ENCODE measurements at places on chromosomes 1 and 21.

GRCh38 chr1:229102741-229103391, 168.0 kb upstream of the RAB4A start:
- DNase-seq: no peak

DNA sequence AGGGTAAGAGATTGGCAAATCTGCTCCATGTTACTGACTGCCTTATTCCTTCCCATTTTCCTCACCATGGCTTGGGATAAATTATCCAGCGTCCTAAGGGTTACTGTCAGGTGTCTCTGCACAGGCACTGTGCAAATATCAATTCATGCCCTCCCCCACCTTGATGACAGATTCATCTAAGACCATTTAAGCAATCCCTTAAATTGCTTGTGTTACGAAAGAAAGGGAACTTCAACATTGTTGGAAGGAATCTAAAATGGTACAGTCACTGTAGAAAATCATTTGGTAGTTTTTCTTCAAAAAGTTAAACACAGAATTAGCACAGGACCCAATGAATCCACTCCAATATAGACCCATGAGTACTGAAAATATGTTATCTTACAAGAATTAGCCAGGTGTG, 17.6 kb upstream of the MTARC2 start:
- no peak for DNase-seq

DNA sequence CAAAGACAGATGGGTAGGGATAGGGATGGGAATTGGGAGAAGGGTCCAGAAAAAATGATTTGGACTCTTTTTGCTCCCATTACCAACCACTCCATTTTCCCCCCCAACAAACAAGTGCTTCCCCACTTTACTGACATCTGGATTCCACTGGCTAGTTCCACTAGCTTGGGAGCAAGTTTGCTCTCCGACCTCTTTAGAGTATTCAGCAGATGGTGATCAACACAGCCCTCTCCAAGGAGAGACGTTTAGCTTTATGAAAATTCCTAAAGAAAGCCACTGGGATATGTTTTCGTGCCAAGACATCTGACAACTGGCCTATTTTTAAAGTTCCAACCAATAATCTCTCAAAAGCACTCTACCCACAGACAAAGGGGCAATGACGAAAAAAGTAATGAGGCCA, 50.3 kb downstream of the ITPKB start:
- DNase-seq: no peak

DNA sequence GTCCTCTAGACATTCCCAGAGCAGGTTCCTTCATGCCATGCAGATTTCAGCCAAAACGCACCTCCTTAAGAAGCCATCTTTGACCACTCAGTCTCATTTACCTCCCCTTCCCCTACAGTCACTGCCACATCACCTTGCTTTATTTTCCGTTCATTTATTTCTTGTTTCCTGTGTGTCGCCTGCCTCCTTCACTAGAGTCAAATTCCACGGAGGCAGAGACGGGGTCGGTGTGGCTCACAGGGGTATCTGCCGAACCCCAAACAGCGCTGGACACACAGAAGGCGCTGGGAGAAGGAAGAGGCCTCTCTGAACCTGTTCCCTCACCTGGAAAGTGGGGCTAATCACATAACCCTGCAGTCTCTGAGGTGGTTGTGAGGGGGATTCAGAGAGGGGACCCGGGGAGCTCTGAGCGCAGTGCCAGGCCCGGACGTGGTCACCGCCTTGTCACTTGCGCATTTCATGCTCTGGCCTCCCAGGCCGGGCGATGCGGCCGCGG, 23.6 kb upstream of the DMBX1 start:
- DNase-seq: no peak

DNA sequence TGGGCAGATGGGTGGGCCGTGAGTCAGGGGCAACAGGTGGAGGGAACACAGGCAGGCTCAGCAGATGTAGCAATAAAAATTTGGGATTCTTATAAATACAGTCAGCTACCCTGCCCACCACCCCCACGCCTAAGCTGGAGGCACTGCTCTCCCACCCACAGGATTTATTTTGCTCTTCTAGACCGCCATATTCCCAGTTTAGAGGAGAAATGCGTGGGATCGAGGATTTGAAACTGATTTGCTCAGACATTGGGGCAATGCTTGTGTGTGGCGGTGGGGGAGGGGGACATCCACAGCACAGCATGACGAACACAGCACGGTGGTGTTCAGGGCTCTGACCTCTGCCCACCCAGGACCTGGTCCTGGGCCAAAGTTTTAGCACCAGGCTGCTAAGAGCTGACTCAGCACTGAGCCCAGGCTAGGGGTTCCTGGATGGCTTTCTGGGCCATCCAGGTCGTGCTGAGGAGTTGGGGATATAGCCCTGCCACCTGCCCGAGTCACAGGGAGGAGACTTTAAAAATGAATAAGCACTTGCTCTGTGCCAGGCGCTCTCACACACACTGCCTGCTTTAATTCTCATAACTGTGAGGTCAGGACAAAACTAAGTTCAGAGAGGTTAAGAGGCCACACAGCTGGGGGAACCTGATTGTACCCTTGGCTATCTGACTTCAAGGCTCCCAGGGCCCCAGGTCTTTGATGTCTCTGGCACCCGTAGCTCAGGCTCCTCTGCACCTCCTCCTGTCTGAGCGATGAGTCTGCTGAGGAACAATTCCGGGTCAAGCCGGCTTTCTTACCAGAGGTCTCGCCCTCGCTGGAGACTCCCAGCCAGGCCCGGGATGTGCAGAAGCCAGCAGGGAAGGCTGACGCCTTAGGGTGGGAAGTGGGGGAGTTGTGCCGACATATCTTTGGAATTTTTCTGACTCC, 29.4 kb upstream of the CSF1 start:
- DNase-seq: no peak

DNA sequence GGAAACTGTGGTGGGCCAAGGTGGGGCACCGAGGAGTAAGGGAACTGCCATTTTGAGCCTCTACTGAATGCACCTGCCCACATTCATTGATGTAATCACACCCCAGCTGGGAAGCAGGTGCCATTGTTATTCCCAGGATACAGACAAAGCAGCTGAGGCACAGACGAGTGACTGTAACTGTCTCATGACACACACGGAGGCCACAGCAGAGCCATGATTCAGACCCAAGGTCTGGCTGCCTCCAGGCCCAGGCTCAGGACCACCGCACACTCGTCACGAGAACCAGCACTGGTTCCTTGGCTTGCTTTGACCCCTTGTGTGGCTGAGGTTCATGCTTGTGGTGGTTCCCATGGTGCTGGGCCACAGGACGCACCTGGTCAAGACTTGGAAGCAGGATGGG, 45.6 kb upstream of the CLIC4 start:
- DNase-seq: no peak

DNA sequence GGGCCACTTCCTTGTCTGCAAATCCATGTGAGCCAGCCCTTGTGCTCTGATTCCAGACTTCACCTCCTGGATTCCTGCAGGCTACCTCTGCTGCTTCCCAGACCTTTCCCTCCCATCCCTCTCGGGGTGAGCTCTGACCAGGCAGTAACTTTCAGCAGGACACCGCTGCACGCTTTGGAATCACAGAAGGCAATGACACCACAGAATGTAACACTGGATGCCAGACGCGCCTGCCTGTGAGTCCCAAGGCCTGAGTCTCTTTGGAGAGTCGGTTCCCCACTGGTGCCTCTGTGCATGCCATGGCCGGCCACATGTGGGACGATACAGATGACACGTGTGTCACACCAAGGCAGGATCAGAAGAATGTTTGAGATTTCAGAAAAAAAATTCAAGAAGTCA, 89.7 kb upstream of the ERRFI1 start:
- DNase-seq: no peak

DNA sequence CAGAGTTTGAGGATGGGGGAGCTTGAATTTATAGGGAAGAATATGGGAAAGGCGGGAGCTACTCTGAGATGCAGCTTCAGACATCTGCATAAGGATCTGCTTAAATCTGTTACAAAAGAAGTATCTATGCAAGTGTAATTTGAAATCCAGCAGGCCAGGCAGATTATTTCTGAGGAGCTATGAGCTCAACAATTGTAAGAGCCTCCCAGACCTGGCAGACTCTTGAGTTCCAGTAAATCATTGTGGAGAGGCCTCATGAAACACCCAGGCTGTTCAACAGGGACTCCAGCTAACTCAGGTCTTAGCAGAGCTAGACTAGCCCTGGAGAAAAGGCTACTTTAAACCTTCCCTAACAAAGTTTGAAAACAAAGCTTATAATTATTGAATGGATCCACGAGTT, 647.5 kb upstream of the CHRM3 start:
- no peak for DNase-seq

DNA sequence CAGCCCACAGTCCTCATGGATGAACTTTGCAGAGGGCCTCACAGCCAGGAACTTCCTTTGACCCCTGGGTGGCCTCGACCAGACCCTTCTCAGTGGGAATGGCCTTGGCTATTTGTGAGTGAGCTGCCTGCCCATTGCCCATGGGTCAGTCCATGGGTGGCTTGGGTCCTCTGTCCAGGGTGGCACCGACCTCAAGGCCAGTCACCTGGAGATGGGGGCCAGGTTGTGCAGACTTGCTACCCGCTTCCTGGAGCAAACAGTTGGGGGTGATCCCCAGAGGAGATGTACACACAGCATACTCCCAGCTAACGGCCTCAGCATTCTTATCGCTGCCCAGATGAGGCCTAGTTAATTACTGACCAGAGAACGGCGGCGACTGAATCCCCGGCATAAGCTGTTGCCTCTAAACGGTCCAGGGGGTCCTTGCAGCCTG, 23.1 kb upstream of the IFNLR1 start:
- DNase-seq: no peak

- no peak for DNase-seq
These were observed 125.2 kb downstream of the ZNF648 start for GRCh38 chr1:181936269-181936668.

DNA sequence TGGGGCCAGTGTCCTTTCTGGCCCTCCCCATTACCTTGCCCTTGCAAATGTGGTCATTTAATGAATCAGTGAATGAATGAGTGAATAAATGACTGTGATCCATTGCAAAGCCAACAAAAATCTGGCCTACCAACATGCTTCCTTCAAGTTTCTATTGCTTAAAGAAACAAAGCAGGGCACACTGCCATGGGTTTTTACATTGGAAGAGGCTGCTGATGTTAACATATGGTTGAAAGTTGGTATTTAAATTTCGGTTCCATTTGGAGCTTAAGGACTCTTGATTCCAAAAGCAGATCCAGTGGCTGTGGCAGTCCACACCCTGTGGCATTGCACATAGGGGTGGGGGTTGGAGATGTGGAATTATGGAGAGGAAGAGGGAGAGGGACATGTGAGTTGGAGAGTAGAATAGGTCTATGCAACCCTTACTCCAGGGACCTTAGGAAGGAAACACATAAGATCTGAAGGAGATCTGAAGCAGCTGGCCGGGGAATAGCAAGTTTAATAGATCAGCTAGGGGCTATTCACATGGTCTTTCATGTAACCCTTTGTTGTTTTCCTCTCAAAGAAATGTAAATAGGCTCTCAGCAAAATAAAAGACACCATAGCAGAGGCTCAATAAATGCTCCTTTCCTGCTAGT, 7.2 kb downstream of the ABCA4 start:
- no peak for DNase-seq

DNA sequence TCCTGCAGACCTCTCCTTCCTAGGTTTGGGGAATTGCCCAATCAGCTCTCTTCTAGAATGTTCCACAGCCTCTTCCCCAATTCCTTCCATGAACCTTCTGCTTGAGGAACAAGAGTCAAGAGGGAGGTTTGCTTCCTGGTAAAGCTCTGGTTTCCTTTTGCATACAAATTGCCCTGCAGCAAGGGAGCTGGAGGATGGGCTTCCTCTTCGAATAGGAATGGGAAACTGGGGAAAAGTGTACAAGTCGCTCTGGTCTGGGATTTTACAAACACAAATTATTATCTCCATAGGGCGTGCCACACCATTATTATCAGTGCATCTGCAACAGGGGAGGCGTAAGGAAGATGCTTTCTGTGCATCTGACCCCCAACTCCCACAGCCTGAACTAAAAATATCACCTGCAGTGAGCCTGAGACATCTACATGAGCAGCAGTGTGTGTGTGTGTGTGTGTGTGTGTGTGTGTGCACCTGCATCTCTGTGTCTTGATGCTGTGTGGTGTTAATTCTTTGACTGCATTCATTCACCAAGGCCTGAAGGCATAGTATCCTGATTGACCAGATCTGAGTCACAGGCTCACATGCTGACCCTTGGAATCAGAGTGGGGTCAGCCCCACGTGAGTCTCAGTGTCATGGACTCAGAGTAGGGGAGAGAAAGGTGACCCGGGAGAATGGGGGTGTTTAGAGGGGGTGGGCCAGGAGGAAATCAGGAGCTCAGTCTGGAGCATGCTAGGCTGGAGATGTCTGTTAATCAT, 272.9 kb downstream of the KAZN start:
- DNase-seq: no peak

DNA sequence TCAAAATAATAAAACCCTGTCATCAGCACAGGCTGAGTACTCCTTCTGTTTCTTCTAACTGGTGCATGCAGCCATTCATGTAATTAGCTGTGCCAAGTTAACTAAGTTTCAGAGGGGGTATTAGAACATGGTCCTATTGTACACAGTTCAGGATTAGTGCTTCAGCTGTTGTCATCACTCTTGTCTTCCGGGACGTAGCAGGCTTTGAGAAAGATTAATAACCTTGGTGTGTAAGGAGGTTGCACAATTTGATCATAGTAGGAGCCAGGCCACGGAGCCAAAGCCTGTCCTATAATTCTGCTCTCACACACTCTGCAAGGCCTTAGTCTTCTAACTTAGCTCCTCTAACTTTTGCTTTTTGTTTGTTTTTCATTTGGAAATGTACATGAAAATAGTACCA, 44.7 kb downstream of the PTGFRN start:
- no peak for DNase-seq

GRCh38 chr1:244349103-244349531, 102.6 kb downstream of the ADSS2 start:
- no peak for DNase-seq

GRCh38 chr1:3312898-3313575, 141.4 kb upstream of the ARHGEF16 start:
- DNase-seq: no peak

DNA sequence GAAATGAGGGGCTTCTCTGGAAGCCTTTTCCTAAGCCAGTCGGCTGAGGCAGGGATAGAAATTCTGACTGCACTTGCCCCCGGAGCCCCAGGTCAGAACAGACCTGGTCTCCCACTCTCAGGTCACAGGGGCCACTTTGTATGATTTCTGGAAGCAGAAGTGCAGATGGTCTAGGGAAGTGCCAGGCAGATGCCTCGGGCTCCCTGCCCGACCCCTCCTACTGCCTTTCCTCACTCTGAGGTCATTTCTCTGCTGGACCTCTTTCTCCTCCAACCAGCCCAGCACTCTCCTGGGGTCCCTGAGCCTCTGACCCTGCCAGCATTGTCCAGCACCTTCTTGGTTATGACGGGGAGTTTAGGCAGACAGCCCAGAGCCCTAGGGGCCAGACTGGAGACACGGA, 8.7 kb downstream of the RUNX3 start:
- no peak for DNase-seq

- DNase-seq: no peak
These were observed 297.8 kb downstream of the BRINP3 start for GRCh38 chr1:190179817-190180216.

DNA sequence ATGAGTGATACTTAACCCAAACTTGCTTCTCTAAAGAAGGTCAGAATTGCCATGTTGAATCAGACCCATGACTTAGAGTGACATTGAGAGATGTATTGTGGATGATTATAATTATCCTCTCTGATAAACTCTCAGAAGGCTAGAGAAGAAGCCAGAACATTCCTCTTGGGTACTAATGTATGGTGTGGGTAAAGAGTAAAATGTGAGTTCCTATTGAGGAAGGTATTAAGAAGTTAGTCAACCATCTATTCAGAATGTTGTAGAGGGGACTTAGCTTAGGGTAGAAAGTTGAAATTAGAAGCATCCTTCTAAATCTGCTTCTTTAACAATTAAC, 7.3 kb downstream of the GMEB1 start:
- no peak for DNase-seq

GRCh38 chr1:199976496-199977144, 50.9 kb upstream of the NR5A2 start:
- no peak for DNase-seq

- DNase-seq: no peak
These were observed 458.5 kb upstream of the DEPDC1 start for GRCh38 chr1:68955424-68955823.
